ENCODE measurements at places on chromosomes 16 and 17.

GRCh38 chr16:65373097-65373496, 251.2 kb upstream of the CDH11 start:
- DNase-seq = no peak

- no peak for DNase-seq
Measured at GRCh38 chr17:40582328-40582901, 17.1 kb upstream of the CCR7 start.

DNA sequence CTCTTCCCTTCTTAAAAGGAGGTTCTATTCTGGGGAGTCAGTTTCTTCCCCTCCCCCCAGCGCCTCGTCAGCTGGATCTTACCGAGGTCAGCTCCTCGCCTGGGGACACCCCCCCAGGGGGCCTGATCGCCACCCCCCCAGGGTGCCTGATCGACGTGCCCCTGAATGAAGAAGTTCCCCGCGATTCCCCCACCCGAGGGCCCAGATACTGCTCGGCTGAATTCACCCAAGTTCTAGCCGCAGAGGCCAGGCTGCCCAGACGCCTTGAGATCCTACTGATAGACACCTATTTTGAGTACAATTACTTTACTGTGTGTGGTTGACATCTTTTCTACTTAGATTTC, 1.4 kb downstream of the RAB11FIP3 start:
- DNase-seq = no peak

GRCh38 chr16:31108035-31108793, at the start of gene BCKDK:
TSS of gene BCKDK (plus strand) at chr16:31108386. CDS start at chr16:31109224, 838 bp downstream.
- DNase-seq = peak; percentile 36

- no peak for DNase-seq
Measured at GRCh38 chr17:82568997-82569393, 49.5 kb downstream of the FOXK2 start.

DNA sequence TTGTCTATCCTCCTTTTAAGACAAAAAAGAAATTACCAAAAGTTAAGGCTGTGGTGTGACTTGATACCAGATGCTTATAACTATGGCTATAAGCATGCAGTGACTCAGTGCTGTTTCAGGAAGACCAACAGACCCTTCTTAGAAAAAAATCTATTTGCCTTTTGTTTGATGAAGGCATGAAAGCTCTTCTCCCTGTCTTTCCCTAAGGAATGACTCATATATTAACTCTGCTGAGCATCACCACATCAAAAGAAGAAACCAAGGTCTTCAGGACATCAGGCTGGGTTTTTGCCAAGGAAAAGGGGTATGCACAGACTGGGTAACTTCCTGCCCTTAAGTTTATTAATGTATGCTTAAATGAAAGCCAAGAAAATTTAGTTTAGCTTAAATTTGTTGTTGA, 47.1 kb downstream of the VMP1 start:
- DNase-seq = no peak

DNA sequence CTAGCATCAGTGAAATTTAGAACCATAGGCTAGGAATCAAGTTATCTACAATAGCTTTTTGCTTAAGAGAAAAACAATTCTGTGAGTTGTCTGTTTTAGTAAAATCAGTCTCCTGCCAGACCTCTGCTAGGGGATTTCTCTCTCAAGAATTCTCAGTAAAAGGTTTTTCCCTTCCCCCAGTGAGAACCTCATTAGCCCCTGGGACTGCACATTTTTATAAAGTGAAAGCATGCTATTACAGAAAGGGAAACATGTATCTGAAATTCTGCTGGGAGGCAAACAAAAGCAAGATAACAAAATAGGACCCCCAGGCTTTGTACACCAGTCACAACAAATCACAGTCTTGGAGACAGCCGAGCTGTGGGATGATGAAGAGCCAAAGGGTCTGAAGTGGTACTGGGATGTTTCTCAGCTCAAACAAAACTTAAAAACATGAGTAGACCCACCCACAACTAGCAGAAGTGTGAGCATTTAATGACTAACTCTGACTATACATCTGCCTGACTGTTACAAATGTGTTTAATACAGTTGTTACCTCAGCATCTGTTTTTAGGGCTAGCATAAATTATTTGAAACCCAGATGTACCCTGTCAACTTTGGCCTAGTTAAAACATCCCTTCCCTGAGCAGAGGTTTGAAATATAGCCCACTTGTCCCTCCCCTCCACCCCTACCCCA, 20.0 kb upstream of the GLG1 start:
- no peak for DNase-seq

GRCh38 chr17:145671-146541, 8.5 kb downstream of the SCGB1C2 start:
- DNase-seq = no peak

DNA sequence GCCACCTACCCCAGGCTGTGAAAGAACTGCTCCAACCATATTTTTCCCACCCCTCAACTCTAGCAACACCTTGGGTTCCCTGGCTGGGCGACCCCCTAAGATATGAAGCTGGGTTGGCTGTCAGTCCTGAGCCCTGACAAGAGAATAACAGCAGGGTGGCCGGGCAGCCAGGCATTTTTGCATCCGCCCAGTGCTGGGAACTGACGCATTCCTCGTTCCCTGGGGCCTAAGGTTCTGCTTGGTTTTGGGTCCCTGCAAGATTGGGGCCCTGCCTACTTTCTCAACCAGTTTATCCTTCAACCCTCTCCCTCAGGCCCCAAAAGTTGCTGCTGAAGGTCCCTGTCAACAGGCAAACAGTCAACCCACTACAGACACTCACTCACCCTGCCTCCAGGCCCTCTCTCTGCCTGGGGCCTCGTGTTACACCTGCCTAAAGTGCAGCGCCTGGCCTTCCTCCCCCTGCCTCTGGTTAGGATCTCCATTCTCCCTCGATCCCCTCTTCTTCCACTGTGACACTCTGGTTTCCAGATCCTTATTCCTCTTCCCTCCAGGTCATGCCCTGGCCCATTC, 151.5 kb downstream of the STX8 start:
- no peak for DNase-seq

DNA sequence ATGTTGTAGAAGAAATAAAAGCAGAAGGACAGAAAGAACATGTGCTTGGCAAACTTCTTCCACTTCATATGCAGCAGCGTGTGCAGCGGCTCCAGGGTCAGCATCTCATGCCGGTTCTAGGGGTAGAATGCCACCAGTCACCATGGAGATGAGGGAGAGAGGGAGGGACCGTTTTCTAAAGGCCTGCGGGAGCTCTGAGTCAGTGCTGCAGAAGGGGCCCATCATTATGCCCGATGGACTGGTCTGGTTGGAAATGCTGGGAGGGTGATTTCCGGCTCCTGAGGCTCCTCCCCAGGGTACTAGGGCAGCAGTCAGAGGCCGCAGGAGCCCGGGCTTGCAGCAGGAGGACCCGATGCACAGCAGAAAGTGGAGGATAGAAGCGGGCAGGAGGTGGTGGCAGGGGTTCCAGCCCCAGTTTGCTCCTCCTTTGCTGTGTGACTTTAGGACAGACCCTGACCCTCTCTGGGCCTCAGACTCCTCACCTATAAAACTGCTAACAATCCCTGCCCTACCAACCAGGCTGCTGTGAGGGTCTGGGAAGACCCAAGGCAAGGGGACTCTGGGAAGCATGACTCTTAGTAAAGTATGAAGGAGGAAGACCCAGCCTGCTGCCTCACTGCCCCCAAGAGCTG, 28.6 kb downstream of the TRPV3 start:
- DNase-seq = no peak

GRCh38 chr17:10318535-10318934, 54.3 kb downstream of the MYH13 start:
- no peak for DNase-seq

DNA sequence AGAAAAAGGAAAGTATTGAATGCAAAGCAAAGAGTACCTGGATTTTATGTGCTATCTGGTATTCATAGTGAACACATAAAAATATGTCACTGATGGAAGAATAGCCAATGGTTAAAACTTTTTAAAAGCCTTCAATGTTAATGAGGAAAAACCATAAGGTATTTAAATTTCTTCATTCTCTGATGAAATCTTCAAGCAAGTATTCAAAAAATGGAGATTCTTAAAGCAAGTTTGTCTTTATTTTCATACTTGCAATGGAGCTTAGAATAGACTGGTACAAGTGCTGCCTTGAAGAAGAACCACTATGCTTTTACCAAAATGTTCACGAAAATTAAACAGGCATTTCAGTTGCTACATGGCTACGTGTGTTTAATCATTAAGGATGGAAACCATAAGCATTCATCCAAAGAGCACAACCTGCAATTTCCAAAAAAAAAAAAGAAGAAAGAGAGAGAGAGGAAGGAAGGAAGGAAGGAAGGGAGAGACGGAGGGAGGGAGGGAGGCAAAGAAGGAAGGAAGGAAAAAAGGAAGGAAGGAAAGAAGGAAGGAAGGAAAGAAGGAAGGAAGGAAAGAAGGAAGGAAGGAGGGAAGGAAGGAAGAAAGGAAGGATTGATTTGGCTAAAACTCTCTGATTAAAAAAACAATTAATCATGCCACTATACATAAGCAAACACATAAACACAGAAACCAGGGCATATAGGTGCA, 17.6 kb downstream of the HS3ST3A1 start:
- DNase-seq = no peak

DNA sequence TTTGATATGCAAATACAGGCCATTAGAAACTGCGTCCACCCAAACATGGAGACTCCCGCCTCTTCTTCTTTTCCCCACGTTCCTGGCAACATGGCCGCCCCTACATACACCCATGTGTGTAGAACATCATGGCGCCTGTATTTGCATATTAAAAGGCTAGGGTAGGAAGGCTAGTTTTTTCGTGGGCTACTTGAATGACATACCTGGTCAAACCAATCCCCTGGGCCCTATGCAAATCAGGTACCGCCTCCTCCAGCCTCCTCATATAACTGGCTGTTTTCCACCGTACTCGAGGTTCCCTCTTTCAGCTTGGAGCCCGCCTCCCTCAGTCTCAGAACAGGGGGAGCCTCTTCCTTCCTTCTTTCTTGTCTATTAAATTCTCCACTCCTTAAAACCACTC, 840 bp upstream of the CD300LB start:
- DNase-seq = no peak

- DNase-seq = no peak
Measured at GRCh38 chr16:56939801-56940200, 7.9 kb downstream of the HERPUD1 start.

DNA sequence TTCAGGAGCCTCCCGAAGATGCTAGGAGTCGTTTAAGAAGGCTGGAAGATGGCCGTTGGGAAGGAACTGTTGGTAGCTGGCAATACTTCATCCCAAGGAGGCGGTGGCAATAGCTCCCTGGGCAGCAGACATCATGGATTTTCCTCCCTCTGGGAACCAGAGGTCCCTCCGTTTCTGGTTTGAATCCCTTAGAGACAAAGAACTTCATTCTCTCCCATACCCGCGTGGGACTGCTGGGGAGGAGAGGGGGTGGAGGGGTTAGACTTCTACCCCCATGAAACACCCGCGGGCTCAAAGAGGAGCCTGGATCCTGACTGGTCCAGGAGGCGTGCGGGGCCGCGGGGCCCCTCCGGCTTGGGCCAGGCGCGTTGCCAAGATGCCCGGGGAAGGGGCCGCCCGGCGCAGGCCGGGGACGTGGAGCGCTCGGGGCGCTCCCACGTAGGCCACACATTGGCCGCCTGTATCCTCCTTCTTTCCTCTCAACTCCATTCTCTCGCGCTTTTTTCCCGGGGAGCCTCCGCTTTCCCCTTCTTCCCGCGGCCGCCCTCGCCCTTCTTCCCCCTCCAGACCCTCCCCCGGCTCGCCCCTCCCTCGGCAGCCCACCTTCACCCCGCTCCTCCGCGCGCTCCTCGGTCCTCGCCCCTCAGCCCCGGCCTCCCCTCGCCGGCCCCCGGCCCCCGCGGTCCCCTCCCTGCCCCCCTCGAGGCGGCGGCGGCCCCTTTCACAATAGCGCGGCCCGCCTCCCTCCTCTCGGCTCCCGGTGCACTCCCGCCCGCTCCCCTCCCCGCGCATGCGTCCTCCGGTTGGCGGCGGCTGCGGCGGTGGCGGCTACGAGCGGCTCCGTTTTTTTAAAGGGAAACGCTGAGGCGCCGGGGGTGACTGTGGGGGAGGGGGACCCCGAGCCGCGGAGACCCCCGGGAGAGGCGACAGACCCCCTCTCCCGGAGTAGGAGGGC, at the start of gene MSL1:
TSS of gene MSL1 (plus strand) at position 791 of the 955 bp plus-strand sequence. CDS start 642 bp downstream, outside the sequence.
- peak; percentile 63 for DNase-seq

DNA sequence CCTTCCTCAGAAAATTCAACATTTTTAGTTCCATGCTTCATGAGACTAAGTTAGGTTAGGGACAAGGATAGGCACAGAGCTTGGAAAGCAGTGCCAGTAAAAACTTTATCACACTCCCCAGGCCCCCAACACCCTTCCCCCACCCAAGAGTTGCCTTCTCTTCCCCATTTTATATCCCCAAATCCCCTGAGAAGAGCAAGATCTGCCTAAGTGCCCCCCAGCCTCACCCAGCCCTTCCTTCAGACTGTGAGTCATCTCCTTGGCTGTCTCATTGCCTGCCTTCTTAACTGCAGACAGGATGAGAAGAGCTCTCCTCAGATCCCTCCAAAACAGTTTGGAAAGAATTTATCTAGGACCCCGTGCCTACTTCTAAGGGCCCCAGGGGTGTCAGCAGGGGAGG, 55.8 kb downstream of the NEUROD2 start:
- no peak for DNase-seq

GRCh38 chr16:64981568-64982281, 140.1 kb downstream of the CDH11 start:
- DNase-seq = no peak

DNA sequence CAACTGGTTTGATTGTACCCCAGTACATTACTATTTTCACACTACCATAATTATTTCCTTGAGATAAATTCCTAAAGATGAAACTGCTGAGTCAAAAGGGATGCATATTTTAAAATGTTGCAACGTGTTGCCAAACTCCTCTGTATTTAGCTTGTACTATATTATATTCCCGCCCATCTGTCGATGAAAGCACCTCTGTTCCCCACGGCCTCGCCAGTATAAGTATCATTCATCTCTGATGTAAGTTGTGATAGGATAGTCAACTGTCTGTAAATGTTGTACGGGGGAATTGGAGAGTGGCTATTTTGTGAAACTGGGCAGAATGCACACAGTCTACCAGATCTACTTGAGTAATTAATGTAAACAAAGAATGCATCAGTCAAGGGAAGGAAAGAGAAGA, 47.7 kb upstream of the TNRC6A start:
- DNase-seq = no peak

DNA sequence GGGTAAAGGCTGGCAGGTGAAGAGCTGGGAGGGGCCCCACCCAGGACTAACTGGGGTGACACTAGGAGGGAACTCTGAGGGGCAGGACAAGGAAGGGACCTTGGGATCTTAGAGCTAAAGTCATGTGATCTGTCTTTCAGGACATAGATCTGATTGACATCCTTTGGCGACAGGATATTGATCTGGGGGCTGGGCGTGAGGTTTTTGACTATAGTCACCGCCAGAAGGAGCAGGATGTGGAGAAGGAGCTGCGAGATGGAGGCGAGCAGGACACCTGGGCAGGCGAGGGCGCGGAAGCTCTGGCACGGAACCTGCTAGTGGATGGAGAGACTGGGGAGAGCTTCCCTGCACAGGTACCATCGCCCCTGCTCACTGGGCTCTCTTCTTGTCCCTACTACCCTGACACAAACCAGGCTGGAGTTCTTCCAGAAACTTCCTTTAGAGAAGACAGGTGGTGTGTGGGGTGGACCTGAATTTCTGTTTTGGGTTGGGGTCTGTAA, 8.1 kb downstream of the NFE2L1 start:
- no peak for DNase-seq

GRCh38 chr17:45338023-45338781, 21.4 kb upstream of the MAP3K14 start:
- DNase-seq = no peak

GRCh38 chr16:3129137-3130131, 5.4 kb upstream of the ZNF213 start:
- DNase-seq = peak; percentile 20

GRCh38 chr17:57945996-57946797, 9.0 kb downstream of the CUEDC1 start:
- DNase-seq = no peak
